NCI-H187 treated with DMSO at 0.1 percent for 48 hours (cell line): ENCODE measurements at places on chromosomes 1 and 21.
A peak's percentile ranks its signal among the peaks of the same experiment; 100 is the strongest.

GRCh38 chr1:199010492-199010891, 371.7 kb downstream of the PTPRC start:
- no peak for DNase-seq

DNA sequence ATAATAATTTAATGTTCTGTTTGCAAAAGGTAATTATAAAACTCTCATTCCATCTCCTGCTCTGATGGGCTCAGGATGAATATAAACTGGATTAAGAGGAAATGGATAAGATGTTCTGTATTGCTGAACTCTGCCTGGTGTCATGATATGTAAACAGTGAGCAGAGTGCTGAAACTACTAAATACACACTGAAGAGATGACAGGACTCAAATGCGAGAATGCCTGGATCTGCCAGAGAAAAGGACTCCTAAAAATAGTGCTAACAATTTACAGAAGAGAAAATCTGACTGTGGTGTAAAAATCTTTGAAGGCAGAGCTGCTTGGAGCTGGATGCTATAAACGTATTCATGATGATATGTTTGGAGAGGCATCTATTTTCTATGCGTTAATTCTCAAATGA, 303.2 kb downstream of the RWDD3 start:
- DNase-seq = no peak

GRCh38 chr1:39006287-39006686, 15.2 kb downstream of the AKIRIN1 start:
- no peak for DNase-seq

DNA sequence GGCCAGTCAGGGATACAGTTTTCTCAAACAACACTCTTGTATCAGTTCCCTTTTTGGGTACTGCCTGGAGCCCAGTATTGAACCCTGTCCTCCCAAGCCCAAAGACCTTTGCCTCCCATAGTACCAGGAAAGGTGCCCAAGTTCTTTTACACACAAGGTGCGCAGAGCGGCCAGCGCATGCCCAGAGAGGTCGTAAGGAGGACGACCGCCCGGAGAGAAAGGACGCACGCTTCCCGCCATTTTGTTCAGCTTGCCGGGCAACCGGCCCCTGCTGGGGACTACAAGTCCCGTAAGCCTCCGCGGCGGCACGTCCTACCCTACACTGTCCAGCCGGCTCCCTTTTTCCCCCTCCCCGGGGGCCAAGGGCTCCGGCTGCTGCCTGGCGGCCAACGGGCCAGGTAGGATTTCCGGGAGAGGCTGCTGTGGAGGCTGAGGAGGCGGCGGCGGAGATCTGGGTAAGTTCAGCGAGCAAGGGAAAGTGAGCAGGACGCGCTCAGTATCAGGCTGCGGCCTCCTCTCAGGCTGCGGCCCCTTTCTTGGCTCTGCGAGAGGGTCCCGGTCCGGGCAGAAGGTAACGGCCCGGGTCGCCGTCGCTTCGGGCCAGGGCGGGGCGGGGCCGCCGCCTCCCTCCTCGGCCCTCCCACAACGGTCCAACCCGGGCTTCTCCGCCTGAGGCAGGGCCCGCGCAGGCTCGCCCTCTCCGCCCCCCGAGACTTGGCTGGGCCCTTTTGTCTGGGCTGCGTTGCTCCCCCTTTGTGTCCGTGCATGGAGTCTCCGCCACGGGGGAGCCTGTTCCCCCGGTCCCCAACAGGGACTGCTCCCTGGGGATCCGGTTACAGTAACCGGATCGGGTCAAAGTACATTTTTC, at the start of gene PHACTR4:
Gene PHACTR4 (plus strand): TSS at position 370 of the 868 bp plus-strand sequence. CDS start 37,708 bp downstream, outside the sequence.
- peak; percentile 78 for DNase-seq

- no peak for DNase-seq
These were observed 32.8 kb upstream of the COX20 start for GRCh38 chr1:244802556-244803239.

DNA sequence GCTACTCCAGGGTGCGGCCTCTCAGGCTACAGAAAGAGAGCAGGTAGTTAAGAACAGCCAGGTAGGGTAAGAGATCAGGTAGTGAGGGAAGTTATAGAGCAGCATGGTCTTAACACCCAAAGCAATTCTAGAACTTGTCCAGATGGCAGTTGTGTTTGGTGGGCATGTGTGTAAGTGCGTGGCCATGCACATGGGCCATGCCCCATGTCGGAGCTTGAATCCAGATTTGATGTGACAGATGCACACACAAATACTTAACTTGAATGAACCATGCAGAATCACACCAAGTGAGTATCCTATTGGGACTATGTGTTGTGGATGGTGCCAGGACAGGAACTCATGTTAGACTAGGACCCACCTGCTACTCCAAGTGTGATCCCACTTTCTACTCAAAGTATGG, 145.7 kb upstream of the HMGB4 start:
- DNase-seq = no peak

DNA sequence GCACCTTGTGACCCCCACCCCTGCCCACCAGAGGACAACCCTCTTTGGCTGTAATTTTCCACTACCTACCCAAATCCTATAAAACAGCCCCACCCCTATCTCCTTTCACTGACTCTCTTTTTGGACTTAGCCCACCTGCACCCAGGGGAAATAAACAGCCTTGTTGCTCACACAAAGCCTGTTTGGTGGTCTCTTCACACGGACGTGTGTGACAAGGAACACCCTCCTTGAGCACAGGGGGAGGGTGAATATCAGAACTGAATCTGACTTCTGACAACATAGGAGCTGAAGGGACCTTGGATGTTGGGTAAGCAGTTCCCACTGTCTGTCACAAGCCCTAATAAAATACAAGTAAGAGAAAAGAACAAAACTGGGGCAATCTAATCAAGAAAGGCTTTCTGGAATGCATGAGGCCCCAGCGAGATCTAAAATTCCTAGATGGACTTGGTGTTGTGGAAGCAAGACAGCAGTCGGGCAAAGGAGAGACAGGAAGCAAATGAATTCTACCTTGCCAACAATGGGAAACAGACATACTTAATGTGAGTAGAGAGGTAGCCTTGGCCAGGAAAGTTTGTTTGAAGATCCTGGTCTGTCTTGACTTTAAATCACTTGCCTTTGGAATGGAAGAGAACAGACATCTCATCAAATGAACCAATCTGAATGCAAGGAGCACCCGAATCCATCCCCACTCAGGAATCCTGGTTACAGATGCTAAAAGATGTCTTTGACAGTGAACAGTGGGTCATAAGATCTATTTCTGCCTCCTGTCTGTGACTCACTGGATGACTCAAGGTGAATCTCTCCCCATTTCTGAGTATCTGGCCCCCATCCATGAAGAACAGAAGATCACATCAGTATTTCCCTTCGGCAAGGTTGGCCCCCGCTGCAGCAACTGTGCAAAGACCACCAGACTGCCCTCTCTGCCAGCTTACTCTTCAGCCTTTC, 53.3 kb downstream of the OLFML3 start:
- DNase-seq = no peak

DNA sequence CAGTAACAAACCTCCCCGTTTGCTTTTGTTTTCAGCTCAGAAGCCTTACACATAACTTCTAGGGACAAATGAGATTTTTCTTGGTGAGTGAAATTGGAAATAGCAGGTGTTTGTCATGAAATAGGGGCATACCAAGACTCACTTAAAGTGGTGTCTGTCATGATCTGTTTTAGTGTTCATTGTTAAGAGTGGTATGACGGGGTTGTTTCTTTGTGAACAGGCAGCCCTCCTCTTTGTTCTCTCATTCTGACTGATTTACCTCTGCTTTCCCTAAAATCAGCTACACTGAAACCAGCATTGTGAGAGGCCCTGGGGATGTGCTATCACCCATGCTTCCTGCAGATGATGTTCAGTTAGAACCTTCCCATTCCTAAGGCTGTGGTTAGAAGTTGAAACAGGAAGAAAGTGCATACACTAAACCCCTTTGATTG, 2.5 kb upstream of the ERO1B start:
- no peak for DNase-seq

- no peak for DNase-seq
These were observed 22.4 kb upstream of the BCAR3 start for GRCh38 chr1:93704052-93704451.

GRCh38 chr1:53934170-53934765, 11.2 kb downstream of the IFT25 start:
- DNase-seq = no peak

GRCh38 chr1:204578867-204579664, 62.9 kb downstream of the MDM4 start:
- DNase-seq = no peak

GRCh38 chr1:72023063-72023930, 259.0 kb downstream of the NEGR1 start:
- no peak for DNase-seq

GRCh38 chr1:174875306-174875705, 124.4 kb upstream of the CACYBP start:
- peak; percentile 89 for DNase-seq

DNA sequence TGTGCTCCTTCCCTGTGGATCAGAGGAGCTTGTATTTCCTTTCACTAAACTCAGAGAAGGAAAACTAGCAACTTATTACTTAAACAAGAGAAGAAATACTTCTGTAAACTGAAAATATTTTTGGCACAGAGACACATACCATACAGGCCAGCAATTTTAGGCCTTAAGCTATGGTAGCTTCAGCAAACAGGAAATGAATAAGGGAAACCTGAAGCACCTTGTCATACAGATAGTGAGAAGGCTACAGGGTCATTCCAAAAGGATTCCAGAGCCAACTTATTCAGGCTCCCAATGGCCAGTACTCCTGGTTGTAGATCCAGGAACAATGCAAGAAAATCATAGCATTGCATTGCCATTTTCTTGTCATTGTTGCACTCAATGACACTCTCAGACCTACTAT, 9.1 kb upstream of the KYAT3 start:
- DNase-seq = no peak

DNA sequence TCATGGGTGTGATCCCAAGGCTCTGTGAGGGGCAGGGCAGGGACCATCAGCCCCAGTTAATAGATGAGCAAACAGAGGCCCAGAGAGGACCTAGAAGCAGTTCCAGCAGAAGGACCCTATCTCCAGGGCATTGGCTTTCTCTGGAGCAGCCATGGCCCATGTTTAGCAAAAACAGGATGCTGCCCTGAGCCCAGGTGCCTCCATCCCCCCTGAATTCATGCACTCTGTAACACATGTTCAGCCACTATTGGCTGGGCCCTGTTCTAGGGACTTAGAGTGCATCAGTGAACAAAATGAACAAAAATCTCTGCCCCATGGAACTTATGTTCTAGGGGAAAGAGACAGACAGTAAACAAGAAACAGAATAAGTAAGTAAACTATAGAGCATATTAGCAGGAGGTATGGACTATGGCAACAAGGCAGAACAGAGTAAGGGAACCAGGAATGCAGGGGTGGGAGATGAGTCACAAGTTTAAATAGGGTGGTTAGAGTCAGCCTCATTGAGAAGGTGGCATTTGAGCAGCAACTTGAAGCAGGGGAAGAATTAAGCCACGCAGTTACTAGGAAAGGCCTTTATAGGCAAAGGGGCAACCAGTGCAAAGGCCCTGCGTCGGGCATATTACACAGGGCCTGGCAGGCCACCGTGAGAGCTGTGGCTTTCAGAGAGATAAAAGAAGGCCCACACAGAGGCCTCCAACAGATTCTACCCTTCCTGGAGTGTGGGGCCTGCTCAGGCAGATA, 185.9 kb upstream of the EDN2 start:
- DNase-seq = no peak

DNA sequence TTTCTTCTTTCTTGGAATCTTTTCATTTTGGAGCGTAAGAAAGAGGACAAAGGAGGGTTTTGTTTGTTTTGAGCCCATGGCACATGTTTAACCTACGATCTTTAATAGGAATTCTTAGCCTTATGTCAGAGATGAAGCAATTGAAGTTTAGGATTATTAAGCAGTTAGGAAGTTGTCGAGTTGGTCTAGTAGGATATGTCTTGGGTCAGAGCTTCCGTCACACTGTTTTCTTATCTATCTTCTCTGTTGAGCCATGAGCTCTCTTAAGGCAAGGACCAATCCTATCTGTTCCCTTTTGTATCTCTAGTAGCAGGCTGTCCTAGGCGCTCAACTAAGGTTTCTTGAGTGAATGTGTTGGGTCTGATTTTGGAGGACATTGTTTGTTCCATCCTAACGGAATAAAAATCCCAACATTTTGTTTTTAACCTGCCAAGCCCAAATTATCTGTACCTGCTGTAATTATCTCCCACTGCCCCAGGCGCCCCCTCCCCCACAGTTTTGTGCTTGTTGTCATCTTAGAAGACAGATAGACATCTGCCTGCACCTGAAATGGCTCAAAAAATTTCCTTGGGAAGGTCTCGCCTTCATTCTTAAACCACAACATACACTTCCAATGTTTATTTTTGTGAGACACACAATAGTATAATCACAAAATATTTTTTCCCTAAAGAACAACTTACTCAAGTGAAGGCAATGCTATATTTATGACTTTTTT, 95.3 kb upstream of the GADD45A start:
- no peak for DNase-seq

GRCh38 chr1:67977756-67978155, 72.7 kb downstream of the DIRAS3 start:
- DNase-seq = no peak

- DNase-seq = peak; percentile 41
These were observed 32.5 kb downstream of the CDKN2C start for GRCh38 chr1:51002516-51002915.

GRCh38 chr1:203455706-203456105, 19.9 kb upstream of the PRELP start:
- DNase-seq = no peak

DNA sequence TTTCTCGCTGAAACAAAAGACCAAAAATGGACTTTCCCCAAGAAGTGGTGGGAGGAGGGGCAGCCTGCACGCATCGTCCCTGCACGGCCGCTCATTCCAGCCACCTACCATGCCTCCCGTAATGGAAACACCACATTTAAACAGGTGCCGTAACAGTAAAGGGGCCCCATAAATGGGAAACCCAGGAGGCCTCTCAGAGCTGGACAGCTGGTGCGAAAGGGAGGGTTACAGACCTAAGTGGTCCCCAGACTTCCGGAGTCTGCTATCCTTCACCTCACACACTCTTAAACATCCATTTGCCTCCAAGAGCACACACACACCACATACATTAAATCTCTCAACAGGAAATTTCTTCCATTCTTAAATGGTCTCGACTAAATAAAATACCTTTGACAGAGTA, 120.7 kb upstream of the SOD1 start:
- peak; percentile 50 for DNase-seq

- no peak for DNase-seq
These were observed 41.6 kb downstream of the FAAP20 start for GRCh38 chr1:2152954-2153353.

GRCh38 chr21:44630440-44630839, 3.5 kb downstream of the KRTAP10-9 start:
- no peak for DNase-seq

- no peak for DNase-seq
These were observed 6.0 kb upstream of the DUSP10 start for GRCh38 chr1:221747839-221748238.

DNA sequence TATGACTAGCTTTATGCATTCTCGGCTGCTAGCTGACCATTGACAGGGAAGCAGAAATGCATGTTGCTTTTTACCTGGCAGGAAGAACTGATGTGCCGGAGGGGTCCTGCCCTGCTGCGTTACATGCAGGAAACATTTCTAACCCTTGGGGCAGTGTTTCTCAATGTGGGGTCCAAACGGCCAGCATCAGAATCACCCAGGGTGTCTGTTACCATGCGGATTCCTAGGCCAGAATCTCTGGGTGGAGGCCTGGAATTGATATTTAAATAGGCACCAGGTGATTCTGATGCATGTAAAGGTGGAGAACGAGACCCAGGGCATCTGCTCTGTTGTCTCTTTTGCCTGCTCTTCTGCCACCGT, 182.7 kb downstream of the PCP4 start:
- no peak for DNase-seq
